Hair follicular keratinocyte (primary cell): ENCODE measurements at places on chromosomes 1 and 21. TPM values are rescaled to one million over a fixed set of nuclear protein-coding genes. Genes with fewer than 3 reads are reported as not detected.

NME7 gene
- 25.5 and 35.7 TPM in 2 replicates for total RNA-seq

SYT14 gene
- total RNA-seq: 0.04 and 0.94 TPM in 2 replicates

VWA5B1 gene
- not detected in 2 replicates for total RNA-seq

CNKSR1 gene
- 12.1 and 14.1 TPM in 2 replicates for total RNA-seq

CRB1 gene
- not detected in 2 replicates for total RNA-seq
